ENCODE measurements at places on chromosomes 2 and 18. TPM values are rescaled to one million over a fixed set of nuclear protein-coding genes. Genes with fewer than 3 reads are reported as not detected.

ZBTB7C gene
- not detected for total RNA-seq

PLGLB1 gene
- total RNA-seq: 0.22 TPM

TMEM127 gene
- total RNA-seq: 11.8 TPM

C18orf54 gene
- 10.2 TPM for total RNA-seq

G6PC2 gene
- not detected for total RNA-seq

LGALSL gene
- total RNA-seq: 3.1 TPM

INHA gene
- total RNA-seq: 0.50 TPM

POTEC gene
- total RNA-seq: not detected

KCNG3 gene
- total RNA-seq: under 0.01 TPM

GYPC gene
- 82.4 TPM for total RNA-seq

NPAS2 gene
- total RNA-seq: 14.4 TPM

DRC1 gene
- 0.22 TPM for total RNA-seq

ANKRD30B gene
- total RNA-seq: 0.55 TPM

Data from uterine smooth muscle cell (primary cell).